ENCODE measurements at places on chromosomes 6 and 20. TPM values are rescaled to one million over a fixed set of nuclear protein-coding genes. Genes with fewer than 3 reads are reported as not detected.

The PTCHD4 gene
- total RNA-seq, result not detected

GRCh38 chr6:72348926-72349325 lies 272.9 kb upstream of the KCNQ5 start:
- no peak overlapping the region for H3K4me3 ChIP-seq
- H3K27ac ChIP-seq, result no peak overlapping the region
- no peaks in the 10 kb centered on the region for H3K27me3 ChIP-seq
- no peaks in the 10 kb centered on the region for H3K36me3 ChIP-seq

GRCh38 chr20:53935344-53936084 lies 134.9 kb downstream of the BCAS1 start:
- peak overlapping the region; percentile 78 for H3K27ac ChIP-seq
- no peaks in the 10 kb centered on the region for H3K36me3 ChIP-seq
- peaks cover 19% of the 10 kb centered on the region for H3K4me1 ChIP-seq
- H3K27me3 ChIP-seq, result no peaks in the 10 kb centered on the region
- no peak overlapping the region for H3K4me3 ChIP-seq
- no peak for DNase-seq

DNA sequence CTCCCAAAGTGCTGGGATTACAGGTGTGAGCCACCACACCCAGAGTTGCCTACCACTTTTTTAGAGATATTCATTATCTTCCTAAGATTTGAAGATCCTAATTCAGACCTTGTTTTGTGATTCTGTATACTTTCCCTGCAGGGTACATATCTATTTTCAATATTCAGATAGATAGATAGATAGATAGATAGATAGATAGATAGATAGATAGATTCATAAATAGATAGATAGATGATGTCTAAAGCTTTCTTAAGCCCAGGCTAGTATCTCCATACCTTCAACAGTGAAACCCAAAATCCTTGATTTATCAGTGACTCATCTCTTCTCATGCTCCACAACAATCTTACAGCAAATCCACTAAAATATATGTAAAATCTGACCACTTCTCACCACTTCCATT lies 30.8 kb downstream of the ZNF391 start:
- H3K4me3 ChIP-seq, result no peak overlapping the region
- no peaks in the 10 kb centered on the region for H3K36me3 ChIP-seq
- no peak overlapping the region for H3K27ac ChIP-seq
- H3K27me3 ChIP-seq, result no peaks in the 10 kb centered on the region

GRCh38 chr6:139600919-139601475 lies 226.5 kb upstream of the CITED2 start:
- H3K36me3 ChIP-seq, result no peaks in the 10 kb centered on the region
- H3K27me3 ChIP-seq, result no peaks in the 10 kb centered on the region
- no peak for DNase-seq
- H3K27ac ChIP-seq, result no peak overlapping the region

DNA sequence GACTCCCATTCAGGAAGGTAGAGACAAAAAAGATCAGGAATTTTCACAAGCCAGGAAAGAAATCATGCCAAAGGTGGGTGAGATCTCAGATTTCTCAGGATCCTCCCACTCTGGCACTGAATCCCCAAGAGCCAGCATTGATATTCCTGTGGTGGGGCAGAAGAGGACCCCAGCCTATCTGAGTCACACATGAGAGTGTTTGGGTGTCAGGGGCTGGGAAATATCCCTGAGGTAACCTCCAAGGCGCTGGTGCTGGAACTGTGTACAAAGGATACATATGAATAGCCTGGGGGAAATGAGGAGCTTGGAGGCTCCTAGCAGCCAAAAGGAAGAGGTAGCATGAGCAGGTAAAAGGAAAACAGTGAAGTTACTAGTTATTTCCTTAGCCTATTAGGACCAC lies 369.4 kb downstream of the BTBD9 start:
- DNase-seq, result no peak
- peaks cover 38% of the 10 kb centered on the region for H3K4me1 ChIP-seq
- no peaks in the 10 kb centered on the region for H3K27me3 ChIP-seq
- H3K4me3 ChIP-seq, result no peak overlapping the region
- no peak overlapping the region for H3K27ac ChIP-seq

The ECT2L gene
- not detected for total RNA-seq

DNA sequence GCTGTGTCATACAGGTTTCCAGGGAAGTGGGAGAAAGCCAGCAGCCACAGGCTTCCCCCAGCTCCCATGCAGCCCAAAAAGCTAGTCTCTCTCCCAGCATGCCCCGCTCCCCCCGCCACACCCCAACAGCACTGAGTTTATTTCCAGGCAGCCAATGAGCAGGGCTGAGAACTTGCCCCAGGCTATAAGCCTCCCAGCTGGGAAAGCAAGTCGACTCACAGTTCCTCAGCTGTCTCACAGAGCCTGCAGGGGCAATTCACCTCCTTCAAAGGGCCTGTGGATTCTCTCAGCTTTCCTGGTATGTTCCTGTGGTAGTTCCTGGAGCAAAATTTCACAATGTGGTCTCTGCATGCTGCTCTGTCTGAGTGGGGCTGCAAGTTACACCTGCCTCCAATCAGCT lies 34.2 kb downstream of the PAX1 start:
- H3K27me3 ChIP-seq, result no peaks in the 10 kb centered on the region
- H3K27ac ChIP-seq, result no peak overlapping the region
- no peak overlapping the region for H3K4me3 ChIP-seq
- no peaks in the 10 kb centered on the region for H3K4me1 ChIP-seq
- no peak for DNase-seq

The SMIM29 gene
- total RNA-seq, result 39.5 TPM

- H3K4me3 ChIP-seq, result no peak overlapping the region
- H3K4me1 ChIP-seq, result no peaks in the 10 kb centered on the region
- DNase-seq, result no peak
- no peaks in the 10 kb centered on the region for H3K36me3 ChIP-seq
- H3K27ac ChIP-seq, result peak overlapping the region; percentile 75
These were observed 17.3 kb downstream of the LAMA4 start for GRCh38 chr6:112237066-112237465.

Measured in gastrocnemius medialis (tissue), 4 donors.